ENCODE measurements at places on chromosomes 5 and 9.

- DNase-seq, result peak; percentile 63
These were observed 233.3 kb downstream of the GAS1 start for GRCh38 chr9:86713970-86714369.

DNA sequence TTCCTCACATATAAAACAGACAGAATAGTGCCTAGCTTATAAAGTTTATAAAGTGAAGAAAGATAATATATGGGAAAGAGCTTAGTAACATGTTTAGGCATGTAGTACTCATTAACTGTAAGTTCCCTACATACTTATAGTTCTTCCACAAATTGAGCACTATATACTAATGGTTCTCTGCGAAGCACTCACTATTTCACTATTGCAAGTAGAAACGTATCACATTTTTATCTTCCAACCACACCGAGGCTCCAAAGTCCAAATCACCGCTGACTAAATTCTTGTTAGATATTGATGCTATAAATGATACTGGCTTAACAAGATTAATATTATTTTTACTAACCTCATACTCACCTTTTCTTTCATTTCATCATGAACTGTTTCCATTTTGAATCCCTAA, 61.0 kb downstream of the FBXW11 start:
- DNase-seq, result no peak

- no peak for DNase-seq
These were observed 116.2 kb downstream of the MAN2A1 start for GRCh38 chr5:109805883-109806282.

DNA sequence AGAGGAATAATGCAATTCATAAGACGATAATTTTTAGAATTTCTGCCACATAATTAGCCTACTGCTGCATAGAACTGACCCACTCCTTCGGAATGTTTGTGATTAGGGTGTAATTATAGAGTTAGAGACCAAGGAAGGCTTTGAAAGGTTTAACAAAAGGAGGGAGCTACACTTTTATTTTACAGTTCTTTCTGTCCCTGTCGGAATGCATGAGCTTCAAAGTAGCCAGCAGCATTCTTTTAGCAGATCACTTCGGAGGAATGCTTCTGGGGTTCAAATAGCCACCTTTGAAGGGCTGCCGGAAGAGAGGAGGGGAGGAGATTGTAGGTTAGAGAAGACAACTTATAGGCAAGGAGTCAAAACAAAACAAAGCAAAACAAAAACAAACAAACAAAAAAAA, 168.1 kb downstream of the GRIA1 start:
- no peak for DNase-seq

DNA sequence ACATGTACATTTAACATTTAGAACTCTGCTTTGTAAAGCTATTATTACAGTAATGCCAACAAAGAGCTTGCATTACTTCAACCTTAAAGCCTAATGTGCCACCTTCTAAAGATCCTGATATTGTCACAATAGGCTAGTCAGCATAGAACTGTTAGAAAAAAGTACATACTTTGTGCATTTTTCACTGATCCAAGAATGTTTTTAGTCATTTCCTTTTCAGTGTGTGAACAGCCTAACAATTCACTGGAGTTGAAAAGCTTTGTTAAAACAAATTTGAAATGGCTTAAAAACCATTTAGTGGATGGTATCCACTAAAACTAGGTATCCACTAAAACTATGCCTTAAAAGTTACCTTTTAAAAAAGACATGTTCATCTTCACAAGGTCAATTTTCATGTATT, 4.5 kb downstream of the RPS6 start:
- peak; percentile 13 for DNase-seq

GRCh38 chr5:14108170-14108996, 34.8 kb upstream of the TRIO start:
- peak; percentile 71 for DNase-seq

- no peak for DNase-seq
These were observed 11.3 kb downstream of the SEC24A start for GRCh38 chr5:134659922-134660321.

DNA sequence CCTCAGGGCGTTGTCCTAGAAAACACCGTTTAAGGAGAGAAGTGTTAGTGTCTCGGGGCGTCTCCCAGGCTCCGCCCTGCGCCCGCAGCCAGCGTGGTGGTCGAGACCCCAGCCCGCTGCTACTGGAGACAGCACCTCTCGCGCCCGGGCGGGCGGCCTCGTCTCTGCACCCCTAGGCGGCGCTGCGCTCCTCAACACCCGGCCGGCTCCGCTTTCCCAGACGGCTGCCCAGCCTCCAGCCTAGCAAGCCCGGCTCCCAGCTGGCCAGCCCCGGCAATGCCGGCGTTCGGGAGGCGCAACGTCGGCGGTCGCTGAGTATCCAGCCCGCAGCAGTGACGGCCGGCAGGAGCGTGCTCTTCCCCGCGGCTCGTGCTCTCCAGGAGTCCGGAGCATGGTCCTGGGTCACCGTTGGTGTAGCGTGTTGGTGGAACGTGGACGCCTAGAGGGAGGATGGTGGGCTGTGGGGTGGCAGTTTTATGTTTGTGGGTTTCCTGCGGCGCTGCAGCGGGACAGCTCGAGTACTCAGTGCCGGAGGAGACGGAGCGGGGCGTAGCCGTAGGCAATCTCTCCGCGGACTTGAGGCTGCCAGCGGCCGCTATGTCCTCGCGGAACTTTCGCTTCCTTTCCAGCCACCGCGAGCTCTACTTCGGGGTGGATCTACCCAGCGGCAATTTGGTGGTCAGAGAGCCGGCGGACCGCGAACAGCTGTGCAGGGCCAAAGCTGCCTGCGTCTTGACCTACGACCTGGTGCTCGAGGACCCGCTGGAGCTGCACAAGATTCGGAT, 536 bp downstream of the PCDHAC1 start:
- peak; percentile 78 for DNase-seq
